ENCODE measurements at places on chromosomes 1 and 21. TPM values are rescaled to one million over a fixed set of nuclear protein-coding genes. Genes with fewer than 3 reads are reported as not detected.
A peak's percentile ranks its signal among the peaks of the same experiment; 100 is the strongest.

DNA sequence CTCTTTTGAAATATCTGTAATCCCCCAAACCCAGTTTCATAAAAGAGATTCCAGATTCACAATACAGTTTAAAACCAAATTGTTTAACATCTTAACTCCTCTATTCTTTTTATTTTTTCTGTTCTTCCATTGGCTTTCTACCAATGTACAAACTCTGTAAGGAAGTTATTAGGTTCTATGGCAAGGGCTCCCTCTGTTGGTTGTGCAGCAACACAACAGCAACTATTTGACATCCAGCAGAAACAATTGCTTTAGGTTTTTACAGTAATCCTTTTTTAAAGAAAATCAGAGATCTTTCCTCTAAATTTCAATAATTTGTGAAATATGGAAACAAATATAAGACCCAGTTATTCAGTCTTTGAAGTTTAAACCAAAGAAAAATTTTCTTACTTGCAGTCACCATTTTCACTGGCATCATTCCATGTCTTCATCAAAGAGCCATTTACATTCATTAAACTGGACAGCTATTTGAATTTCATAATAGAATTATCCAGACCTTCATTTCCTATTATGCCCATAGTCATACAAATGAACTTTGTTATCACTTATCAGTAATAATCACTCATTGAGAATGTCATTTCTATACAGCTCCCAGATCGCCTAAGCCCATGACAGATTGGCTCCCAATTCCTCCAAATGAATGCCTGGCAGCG, 46.5 kb upstream of the RNF11 start:
- peak; percentile 79 for DNase-seq
- no peaks in the 10 kb centered on the region for H3K36me3 ChIP-seq
- H3K4me1 ChIP-seq: no peaks in the 10 kb centered on the region

GRCh38 chr1:8025671-8026144, 401 bp downstream of the ERRFI1 start:
- no peak for DNase-seq
- no peak overlapping the region for H3K4me3 ChIP-seq
- no peaks in the 10 kb centered on the region for H3K27me3 ChIP-seq
- H3K27ac ChIP-seq: no peak overlapping the region
- H3K4me1 ChIP-seq: no peaks in the 10 kb centered on the region

- H3K4me1 ChIP-seq: no peaks in the 10 kb centered on the region
- H3K36me3 ChIP-seq: no peaks in the 10 kb centered on the region
- no peaks in the 10 kb centered on the region for H3K27me3 ChIP-seq
- H3K27ac ChIP-seq: no peak overlapping the region
- no peak overlapping the region for H3K4me3 ChIP-seq
Measured at GRCh38 chr1:116940814-116941599, 31.3 kb downstream of the PTGFRN start.

- H3K4me3 ChIP-seq: no peak overlapping the region
- no peaks in the 10 kb centered on the region for H3K4me1 ChIP-seq
- no peaks in the 10 kb centered on the region for H3K27me3 ChIP-seq
- no peaks in the 10 kb centered on the region for H3K36me3 ChIP-seq
Measured at GRCh38 chr21:32958288-32959002, 67.3 kb upstream of the OLIG2 start.

ABL2 gene
- 14.3 TPM for total RNA-seq

GRCh38 chr1:86913399-86913895, 479 bp downstream of the SELENOF start:
- peaks cover 26% of the 10 kb centered on the region for H3K4me1 ChIP-seq
- peak; percentile 85 for DNase-seq
- peaks cover 15% of the 10 kb centered on the region for H3K36me3 ChIP-seq

- no peaks in the 10 kb centered on the region for H3K27me3 ChIP-seq
- H3K4me3 ChIP-seq: no peak overlapping the region
- H3K36me3 ChIP-seq: peaks cover 3% of the 10 kb centered on the region
Measured at GRCh38 chr1:32859915-32860314, 10.8 kb downstream of the FNDC5 start.

DNA sequence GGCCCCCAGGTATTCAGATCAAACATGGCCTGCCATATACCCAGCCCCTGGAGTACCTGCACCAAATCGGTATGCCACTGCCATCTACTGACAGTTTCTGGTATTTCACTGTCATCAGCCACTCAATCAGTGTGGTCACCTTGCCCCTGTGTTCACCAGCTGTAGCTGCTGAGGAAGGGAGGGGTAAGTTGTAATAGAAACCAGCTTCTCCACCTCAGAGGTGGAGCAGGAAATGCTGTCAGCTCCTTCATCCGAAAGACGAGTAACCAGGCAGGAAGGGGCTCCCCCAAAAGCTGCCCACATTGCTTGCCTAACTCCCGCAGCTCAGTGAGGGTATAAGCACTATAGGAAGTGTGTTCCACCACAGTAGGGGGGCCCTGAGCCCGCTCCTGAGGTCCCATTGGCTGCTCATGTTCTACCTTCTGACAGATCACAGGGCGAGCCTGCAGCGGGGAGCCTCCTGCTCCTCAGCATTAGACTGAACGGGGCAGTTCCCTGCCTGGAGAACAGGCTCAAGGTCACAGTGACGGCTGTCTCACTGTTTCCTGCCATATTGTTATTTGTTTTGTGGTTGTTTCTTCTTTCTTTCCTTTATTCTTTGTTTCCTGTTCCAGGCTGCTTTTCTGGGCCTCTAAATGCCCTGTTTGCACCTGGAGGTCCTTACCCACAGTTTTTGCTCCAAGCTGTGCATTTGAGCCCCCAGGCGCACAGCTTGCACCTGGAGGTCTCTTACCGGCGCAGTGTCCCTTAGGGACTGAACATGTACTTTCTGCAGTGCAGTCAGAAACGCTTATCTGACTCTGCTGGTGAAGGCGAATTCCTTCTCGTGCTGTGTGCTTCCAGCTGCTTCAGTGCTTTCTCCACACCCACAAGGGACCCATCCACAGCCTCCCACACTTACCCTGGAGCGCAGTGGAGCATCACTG, 1638.3 kb downstream of the MRPL39 start:
- H3K27ac ChIP-seq: no peak overlapping the region
- no peaks in the 10 kb centered on the region for H3K27me3 ChIP-seq
- H3K36me3 ChIP-seq: no peaks in the 10 kb centered on the region
- peak overlapping the region; percentile 14 for H3K4me3 ChIP-seq
- DNase-seq: peak; percentile 88
- peaks cover 9% of the 10 kb centered on the region for H3K4me1 ChIP-seq

Measured in Karpas-422 (cell line).